ENCODE measurements at places on chromosomes 1 and 21.

GRCh38 chr1:40650075-40650474 lies 15.4 kb downstream of the RIMS3 start:
- no peak for DNase-seq

- DNase-seq = no peak
These were observed 46.2 kb upstream of the PAPPA2 start for GRCh38 chr1:176416777-176417176.

- DNase-seq = no peak
These were observed 49.8 kb downstream of the SLC16A1 start for GRCh38 chr1:112906150-112906698.

DNA sequence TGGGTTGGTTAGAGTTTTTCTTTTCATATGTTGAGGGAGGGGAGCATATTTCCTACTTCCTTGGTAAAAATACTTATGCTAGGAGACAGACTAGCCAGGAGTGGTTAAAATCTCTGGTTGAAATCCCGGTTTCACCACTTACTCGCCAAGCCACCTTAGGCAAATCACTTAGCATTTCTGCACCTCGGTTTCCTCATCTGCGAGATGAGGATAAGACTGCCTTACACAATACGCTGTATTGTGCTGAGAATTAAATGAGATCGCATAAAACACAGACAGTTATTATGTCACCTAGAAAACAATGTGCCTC lies 1.4 kb downstream of the IFFO2 start:
- DNase-seq = no peak

DNA sequence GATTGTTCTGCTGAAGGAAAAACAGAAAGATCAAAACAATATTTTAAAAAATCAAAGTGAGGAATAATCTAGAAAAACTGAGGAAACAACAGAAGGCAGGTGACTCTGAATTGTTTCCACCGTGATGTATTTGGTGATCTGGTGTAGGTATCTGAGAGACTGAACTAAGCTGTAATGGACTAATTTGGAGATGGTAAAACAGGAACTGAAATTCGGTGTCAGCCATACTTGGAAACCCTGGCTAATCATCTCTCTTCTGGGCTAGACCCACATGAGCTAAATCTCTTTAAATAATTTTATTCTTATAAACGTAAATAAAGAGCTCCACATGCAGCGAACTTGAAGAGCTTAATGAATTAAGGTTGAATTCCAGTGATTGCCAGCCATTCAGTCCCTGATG lies 1226.1 kb downstream of the NCAM2 start:
- DNase-seq = no peak

- peak; percentile 82 for DNase-seq
These were observed 575 bp downstream of the PCNT start for GRCh38 chr21:46324390-46325072.

DNA sequence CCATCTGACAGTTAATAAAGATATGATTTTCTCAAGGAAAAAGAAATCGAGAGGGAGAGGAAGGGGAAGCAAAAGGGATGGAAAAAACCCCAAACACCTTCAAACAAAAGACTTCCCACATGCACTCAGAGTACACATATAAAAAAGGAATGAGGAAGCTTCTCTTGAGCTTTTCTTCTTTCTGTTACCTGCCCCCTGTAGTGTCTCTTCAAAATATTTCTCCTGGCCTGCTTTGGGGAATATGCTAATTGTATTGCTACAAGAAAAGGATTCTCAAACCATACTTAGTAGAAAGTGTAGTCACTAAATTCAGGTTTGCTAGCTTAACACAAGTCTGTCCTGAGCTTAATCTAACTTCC lies 58.7 kb downstream of the KIF14 start:
- no peak for DNase-seq

GRCh38 chr21:34201481-34201858 lies 128.1 kb downstream of the MRPS6 start:
- DNase-seq = no peak

GRCh38 chr1:240786880-240787279 lies 174.9 kb upstream of the GREM2 start:
- no peak for DNase-seq

Measured in T follicular helper cell (primary cell).